NCI-H2081 (cell line): ENCODE measurements at places on chromosomes 3 and 15.

DNA sequence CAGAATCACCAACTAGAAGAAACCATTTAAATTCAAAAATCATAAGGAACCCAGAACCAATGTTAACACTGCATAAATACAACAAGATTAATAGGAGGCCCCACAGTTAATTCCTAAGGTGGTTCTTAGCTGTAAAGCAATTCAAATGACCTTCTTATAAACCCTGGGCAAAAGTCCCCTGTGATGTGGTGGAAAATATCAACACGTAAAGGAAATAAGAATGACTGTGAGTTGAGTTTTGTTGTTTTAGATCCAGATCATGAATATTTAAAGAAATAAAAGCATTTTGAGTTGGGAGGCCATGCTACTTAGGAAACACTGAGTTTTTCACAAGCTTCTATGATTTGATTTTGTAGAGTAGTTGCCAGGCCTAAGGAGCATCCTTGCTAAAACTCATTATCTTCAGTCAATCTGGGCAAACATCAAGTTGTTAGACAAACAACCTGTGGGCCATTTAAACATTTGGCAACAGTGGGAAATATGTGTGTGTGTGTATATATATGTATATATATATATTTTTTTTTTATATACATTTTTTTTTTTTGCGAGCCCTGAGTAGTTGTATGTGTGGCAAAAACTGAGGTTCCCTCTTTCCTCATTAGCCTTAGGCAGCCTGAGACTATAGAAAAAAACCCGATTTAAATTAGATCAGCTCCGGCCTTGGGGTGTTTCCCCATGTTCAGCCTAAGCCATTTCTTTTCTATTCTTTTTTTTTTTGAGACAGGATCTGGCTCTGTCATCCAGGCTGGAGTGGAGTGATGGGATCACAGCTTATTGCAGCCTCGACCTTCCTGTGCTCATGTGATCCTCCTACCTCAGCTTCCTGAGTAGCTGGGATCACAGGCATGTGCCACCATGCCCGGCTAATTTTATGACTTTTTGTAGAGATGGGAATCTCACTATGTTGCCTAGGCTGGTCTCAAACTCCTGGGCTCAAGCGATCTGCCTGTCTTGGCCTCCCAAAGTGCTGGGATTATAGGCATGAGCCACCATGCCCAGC, 8.0 kb upstream of the PXK start:
- no peak for DNase-seq

- DNase-seq = no peak
Measured at GRCh38 chr15:101013201-101013550, 94.0 kb downstream of the LRRK1 start.

GRCh38 chr15:80325206-80325605, 73.2 kb upstream of the CTXND1 start:
- no peak for DNase-seq

GRCh38 chr3:83843716-83844115, 1115.1 kb upstream of the CADM2 start:
- DNase-seq = no peak

DNA sequence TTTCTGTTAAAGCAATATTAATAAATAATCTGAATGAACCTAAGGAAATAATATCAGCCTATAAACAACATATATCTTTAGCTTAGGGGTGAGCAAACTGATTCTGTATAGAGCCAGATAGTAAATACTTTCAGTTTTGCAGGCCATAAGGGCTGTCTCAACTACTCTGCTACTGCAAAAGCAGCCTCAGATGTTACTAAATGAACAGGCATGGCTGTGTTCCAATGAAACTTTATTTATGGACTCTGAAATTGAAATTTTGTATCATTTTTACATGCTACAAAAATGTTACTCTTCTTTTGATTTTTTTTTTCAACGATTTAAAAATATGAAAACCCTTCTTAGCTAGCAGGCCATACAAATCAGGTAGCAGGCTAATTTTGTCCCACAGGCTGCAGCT, 212.8 kb upstream of the PRICKLE2 start:
- DNase-seq = no peak

- DNase-seq = no peak
Measured at GRCh38 chr3:124156866-124157712, 165.2 kb upstream of the ROPN1 start.

- DNase-seq = peak; percentile 44
Measured at GRCh38 chr15:32956006-32956405, 238.2 kb downstream of the GREM1 start.

DNA sequence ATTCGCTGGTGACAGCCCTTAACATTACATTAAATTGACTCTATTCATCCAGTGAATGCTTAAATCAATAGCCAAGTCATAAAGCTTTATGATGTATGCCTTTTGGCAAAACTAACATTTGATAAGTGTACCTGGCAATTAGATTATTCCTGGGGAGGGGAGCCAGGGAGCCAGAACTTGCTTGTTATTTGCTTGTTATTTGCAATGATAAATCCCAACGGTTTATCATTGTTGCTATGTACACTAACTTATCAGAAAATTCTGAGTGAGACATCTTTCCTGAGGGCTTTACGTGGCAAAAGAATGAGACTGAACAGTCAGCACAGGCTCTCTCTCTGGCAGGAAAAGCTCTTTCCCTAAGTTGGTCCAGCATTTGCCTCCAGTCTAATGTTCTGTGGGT, 35.8 kb upstream of the FBN1 start:
- DNase-seq = peak; percentile 26

- peak; percentile 76 for DNase-seq
Measured at GRCh38 chr3:169966951-169967915, 626 bp downstream of the SEC62 start.
